ENCODE measurements at places on chromosomes 3 and 15.

DNA sequence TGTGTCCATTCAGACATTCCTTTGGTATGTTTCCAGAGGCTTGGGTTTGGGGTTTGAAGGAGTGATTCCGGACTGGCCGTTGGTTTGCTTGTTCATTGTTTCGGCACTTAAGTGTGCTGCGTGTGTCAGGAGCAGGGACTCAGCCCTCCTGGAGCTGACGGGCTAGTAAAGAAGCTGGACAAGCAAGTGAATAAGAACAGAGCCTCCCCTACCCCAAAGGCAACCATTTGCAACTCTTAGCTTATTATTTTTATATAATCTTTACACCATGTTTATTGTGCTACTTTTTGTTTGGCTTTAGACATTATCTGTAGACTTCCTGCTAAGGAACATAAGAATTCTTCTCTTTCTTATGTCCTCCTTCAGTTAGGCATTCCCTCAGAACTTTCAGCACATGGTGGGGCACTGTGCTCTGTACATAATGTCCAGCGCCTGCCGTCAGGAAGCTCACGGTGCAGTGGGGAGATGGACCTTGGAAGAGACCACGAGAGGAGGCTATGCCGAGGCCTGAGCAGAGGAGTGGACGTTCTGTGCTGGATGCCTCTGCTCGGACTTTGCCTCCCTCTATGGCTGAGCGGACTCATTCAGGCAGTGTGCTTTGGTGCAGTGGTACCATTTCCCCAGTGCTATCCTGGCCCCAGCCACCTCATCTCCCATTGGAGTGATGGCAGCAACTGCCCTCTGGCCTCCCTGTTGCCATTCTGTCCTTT, 65.4 kb downstream of the EEFSEC start:
- no peak for DNase-seq

DNA sequence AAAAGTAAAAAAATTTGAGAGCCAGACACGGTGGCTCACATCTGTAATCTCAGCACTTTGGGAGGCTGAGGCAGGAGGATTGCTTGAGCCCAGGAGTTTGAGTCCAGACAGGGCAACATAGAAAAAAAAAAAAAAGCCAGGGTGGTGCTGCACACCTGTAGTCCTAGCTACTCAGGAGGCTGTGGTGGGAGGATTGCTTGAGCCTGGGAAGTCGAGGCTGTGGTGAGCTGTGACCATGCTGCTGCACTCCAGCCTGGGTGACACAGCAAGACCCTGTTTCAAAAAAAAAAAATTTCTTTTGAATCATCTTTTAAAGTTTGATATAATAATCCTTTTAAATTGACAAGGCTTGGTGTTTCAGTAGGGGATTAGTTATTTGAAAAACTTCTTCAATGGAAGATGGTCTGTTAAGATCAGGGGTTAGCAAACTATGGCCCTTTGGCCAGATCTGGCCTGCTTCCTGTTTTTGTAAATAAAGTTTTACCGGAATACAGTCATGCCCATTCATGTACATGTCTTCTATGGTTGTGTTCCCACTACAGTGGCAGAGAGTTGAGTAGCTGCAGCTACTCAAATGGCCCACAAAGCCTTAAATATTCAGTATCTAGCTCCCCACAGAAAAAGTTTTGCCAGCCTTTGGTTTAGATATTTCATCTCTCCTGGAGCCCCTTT, 28.9 kb downstream of the CDAN1 start:
- DNase-seq = no peak

GRCh38 chr3:164577667-164578210, 500.6 kb downstream of the SI start:
- DNase-seq = no peak

DNA sequence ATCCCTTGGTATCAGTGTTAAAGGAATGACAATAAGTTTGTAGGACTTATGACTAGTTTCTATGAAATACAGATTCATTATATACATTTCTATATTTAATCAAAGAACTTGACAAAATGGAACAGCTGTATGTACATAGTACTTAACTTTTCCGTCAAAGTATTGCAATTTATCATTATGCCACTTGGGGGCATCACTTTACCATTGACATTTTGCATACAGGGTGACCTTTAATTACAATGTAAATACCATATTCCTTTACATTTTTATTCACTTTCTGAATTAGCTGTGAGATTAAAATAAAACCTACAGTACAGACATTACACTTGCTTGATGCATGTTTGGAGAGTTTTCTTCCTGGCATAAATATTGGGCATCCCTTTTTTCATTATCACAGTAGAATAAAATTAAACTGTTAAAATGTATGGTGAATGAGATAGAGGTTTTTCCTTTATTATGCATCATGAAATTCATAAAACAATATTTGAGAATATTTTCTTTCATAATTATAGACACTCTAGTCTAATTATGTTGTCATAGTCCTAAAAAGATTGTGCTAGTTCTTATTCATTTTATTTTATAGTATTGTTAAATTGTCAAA, 6.9 kb downstream of the NEK11 start:
- DNase-seq = no peak

DNA sequence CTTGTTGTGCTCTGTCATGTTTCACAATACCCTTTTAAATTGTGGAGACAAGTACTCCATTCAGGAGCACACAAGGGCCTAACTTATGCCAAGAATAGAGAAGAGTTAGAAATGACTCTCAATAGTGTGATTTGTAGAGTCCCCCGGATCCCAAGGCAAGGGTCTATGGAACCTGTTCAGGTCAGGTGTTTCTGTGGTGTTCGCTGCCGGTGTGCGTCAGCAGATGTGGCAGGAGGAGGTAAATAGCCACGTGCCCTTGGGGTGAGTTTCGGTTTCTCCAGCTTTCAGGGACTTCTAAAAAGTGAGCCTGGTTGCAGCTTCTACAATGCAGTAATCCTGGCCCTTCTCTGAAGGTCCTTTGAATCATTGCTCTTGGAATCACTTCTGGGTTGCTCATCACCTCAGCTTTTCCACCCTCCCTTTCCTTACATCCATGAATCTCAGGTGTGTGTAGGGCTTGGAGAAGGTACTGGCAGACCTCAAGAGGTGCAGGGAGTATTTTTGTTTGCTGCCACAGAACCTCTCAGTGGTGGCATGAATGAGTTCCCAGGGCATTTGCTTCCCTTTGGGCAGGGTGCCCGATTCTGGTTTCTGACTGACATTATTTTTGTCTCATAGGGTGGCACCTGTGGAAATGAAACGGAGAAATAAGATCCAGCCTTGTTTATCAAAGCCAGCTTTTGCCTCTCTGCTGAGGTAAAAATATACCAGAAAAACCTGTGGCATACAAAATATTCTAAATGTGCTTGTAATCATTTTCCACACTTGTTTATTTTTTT, 7.3 kb downstream of the ST3GAL6 start:
- no peak for DNase-seq

All from stimulated activated CD8-positive, alpha-beta memory T cell treated with anti-CD3 and anti-CD28 coated beads, Interleukin-4, amount 100 ng/mL, for 1 hour (primary cell).